BJ (cell line): ENCODE measurements at places on chromosomes 13 and 19. TPM values are rescaled to one million over a fixed set of nuclear protein-coding genes. Genes with fewer than 3 reads are reported as not detected.

- no peak for DNase-seq
These were observed 9.7 kb downstream of the CCDC97 start for GRCh38 chr19:41319500-41320184.

- no peak for DNase-seq
These were observed 95.3 kb upstream of the IPO5 start for GRCh38 chr13:97858161-97858560.

DNA sequence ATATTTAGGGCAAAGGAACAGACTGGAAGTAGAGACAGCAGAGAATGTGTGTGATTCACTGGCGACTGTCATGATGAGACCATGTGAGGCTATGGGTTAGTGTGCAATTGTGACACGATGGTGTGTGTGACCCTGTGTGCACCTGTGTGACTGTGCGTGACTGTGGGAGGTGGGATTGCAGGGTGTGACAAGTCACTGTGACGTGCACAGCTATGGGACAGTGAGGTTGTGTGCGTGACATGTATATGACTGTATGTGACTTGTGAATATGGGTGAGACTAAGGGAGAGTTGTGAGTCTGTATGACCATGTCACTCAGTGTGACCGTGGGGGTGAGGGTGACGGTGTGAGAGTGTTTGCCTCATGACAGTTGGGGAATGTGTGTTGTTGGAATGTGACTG is 3.4 kb upstream of the GIPR start:
- DNase-seq, result no peak

DNA sequence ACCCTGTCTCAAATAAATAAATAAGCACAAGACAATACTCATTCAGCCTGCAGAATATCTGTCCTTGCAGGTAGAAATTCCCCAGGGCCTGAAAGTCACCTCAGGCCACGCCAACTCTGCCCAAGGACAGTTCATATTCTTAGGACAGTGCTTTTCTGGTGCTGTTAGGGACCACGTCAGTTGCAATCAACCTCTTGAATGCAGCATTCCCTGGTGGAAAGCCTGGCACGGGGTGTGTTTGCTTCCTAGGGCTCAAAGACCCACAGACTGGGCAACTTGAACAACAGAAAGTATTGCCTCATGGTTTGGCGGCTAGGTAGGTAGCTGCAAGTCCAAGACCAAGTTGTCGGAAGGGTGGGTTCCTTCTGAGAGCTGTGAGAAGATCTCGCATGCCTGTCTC is 160.3 kb downstream of the KCTD15 start:
- DNase-seq, result no peak

GRCh38 chr19:34847393-34847792 is 74.4 kb upstream of the ZNF599 start:
- DNase-seq, result no peak

- DNase-seq, result no peak
These were observed 195.5 kb downstream of the SLITRK6 start for GRCh38 chr13:85603735-85604134.

The ICAM5 gene
- 6.7 and 9.2 TPM in 2 replicates for polyA plus RNA-seq

The NDUFA7 gene
- polyA plus RNA-seq, result 40.5 and 48.3 TPM in 2 replicates
